ENCODE measurements at places on chromosomes 12 and 14. TPM values are rescaled to one million over a fixed set of nuclear protein-coding genes. Genes with fewer than 3 reads are reported as not detected.

DNA sequence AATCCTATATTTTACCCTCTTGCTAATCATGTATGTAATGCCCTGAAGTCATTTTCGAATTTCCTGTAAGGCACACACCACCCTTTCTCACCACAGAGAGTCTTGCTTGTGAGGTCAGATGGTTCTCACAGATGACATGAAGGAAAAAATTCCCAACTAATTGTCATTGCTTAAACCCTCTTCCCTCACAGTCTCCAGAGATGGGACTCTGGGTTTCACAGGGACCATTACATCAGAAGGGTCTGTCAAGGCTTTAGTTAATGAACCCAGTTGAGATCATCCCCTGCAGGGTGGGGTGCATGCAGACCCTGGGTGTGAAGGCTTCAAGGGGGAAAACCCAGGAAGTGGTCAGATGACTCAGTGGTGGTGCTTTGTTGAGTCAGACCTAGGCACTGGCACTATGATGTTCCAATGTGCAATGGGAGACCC, 229.6 kb downstream of the BCAT1 start:
- no peak for DNase-seq

GRCh38 chr14:68834816-68835215, 41.9 kb upstream of the ZFP36L1 start:
- DNase-seq: no peak

DNA sequence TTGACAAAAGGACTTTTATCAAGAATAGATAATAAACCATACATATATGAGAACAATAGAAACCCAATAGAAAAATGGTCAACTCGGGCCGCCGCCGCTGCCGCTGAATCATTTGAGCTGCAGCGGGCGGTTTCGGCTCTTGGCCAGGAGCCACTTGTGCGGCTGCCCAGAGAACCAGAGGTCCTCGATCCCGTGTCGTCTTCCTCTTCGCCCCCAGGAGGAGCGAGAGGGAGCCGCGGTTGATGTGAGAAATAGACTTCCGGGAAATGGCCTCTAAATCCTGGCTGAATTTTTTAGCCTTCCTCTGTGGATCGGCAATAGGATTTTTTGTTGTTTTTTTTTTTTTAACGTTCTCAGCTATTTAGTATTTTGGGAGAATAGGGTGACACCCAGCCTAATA, 44.8 kb downstream of the CPSF6 start:
- no peak for DNase-seq

GRCh38 chr14:93955850-93956481, 20.4 kb downstream of the ASB2 start:
- no peak for DNase-seq

DNA sequence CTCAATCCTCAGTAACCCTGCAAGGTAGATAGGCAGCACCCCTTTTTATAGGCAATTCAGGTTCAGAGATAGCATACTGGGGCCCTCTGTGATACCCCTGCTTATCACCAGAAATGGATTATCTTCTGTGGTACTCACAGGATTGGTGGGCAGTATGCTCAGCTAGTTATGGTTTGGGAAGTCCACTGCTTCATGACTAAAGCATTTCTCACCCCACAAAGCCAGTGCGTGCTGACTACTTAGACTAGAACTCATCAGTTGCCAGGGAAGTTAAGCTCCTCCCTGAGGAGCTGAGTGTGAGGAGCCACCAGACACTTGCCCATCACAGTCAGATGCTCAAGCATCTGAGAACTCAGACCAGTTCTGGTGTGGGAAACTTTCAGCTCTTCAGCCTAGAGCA, 76.3 kb downstream of the SCAF11 start:
- DNase-seq: no peak

DNA sequence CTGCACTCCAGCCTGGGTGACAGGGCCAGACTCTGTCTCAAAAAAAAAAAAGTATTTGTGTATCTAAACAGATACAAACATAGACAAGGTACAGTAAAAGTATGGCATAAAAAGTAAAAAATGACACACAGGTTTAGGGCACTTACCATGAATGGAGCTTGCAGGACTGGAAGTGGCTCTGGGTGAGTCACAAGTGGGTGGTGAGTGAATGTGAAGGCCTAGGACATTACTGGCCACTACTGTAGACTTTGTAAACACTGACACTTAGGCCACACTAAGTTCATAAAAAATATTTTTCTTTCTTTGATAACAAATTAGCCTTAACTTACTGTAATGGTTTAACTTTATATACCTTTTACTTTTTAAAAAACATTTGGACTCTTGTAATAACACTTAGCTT, 38.0 kb upstream of the EIF5 start:
- no peak for DNase-seq

DNA sequence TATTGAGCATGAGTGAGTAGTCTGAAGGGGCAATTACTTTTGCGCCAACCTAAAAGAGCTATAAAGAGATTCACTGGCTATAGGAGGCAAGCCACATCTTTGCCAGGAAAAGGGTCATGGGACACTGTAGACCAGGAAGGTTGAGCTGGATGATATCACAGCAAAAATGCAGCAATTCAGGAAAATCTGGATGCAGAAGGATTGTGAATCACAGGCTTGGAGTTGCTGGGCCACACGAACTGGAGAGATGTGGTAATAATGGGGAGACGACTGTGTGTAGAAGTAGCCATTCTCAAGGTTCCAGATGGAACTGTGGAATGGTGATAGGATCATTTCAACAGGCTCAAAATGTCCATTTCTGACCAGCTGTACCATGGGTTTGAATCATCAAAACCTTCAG, 151.4 kb upstream of the DAAM1 start:
- no peak for DNase-seq

- DNase-seq: no peak
Observed at GRCh38 chr12:32072102-32072501, 34.5 kb upstream of the BICD1 start.

GRCh38 chr12:68796399-68796798, 11.6 kb upstream of the MDM2 start:
- DNase-seq: no peak

DNA sequence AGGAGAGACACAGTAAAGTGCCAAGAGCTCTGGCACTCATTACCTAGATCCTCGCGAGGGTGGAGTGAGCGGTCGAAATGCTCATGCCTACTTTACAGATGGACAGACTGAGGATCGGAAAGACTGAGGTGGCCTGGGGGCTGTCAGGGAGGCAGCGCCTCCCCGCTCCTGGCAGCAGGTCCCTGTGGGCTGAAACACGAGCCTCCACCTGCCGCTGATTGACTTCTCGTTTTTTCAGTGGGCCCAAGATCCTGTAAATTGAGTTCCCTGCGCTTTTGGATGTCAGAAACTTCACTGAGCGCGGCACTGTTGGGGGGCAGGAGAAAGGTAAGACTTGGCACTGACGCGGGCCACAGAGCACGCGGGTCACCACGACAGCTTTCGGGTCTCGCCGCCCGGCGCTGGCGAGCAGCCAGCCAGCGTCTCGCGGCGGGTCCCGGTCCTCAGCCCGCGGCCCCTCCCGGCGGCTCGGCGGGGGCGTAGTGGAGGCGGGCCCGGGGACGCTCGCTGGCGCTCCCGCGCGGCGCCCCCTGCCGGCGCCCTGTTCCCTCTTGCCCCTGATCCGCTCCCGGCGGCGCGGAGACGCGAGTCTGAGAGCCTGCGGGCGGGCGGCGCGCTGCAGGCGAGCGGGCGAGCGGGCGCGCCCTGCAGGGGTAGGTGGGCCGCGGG, 552 bp upstream of the SCN8A start:
- no peak for DNase-seq

DNA sequence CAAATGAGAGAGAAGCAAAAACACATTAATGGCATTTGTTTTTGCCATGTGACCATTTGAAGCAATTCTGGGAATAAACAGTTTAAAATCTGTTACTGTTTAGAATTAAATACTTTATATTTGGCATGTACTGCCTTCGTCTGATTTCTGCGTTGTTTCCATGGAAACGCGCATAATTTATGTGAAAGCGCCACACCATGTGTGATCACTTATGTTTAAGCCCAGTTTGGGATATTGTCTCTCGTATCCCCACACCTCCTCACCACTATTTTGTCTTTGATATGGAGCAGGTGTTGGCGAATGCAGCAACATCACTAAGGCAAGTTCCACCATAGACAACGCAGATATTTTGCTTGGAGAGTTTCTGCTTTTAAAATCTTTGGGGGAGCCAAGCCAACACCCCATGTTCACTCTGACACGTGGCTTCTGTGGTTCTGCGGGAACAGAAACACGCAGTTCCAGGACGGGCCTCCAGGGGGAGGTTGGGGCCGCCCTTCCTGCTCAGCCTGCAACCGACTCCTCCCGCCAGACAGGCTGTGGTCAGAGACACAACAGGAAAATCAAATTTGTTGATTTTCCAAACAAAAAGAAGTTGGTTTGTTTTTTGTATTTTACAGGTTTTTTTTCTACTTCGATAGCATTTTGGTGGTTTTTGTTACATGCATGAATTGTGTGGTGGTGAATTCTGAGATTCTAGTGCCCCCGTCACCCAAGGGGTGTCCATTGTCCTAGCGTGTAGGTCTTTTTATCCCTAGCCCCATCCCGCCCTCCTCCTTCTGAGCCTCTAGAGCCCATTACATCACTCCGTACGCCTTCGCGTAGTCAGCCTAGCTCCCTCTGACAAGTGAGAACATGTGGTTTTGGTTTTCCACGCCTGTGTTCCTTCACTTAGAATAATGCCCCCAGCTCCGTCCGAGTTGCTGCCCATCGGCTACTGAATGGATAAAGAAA, 101.9 kb upstream of the SFSWAP start:
- no peak for DNase-seq

GRCh38 chr12:60849723-60850122, 1253.9 kb downstream of the SLC16A7 start:
- DNase-seq: no peak

DNA sequence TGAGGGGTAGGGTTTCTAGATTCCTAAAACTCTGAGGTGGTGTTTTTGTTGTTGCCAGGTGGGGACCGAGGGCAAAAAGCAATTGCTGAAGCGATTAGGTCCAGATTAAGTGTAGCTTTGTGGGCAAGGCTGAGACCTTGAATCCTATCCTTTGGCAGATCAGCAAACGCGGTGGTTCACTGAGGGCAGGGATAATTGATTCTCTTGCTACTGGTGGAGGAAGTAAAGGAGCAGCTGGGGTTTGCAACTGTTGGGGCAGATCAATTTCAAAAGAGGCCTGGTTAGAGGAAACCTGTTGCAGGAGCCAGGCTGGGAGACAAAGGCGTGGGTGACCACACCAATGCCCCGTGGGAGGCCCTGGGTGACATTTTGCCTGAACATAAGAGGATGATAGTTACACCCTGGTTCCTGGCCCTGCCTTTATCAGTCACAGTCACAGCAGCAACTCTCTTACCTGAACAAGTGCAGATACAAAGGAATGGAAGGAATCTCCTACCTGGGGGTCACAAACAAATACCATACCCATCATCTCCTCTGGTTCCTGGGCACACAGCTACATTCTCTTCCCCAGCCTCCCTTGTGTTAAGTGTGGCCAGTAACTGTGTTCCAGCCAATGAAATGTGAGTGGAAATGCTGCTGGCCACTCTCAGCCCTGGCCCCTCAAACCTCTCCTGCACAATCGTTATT, 43.3 kb upstream of the RASSF3 start:
- DNase-seq: no peak

GRCh38 chr14:102508774-102509745, 516 bp downstream of the ANKRD9 start:
- no peak for DNase-seq

DNA sequence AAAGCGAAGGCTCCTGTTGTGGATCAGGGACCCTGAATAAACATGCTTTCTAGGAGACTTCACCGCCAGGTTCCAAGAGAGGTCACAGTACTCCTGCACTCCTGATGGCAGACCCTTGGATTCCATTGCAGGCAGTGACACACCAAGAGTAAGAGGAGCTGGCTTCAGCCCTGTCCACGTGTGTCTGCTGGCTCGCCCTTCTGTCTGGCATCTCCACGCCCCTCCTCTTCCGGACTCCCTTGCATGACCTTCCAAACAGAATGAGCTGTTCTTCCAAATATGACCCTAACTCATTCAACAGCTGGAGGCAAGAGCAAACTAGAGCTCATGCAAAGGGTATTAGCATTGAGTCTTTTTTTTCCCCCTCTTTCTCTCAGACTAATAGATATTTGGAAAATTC, 233.0 kb upstream of the PLEKHG7 start:
- DNase-seq: no peak

GRCh38 chr12:25005376-25005775, 56.5 kb upstream of the BCAT1 start:
- DNase-seq: no peak

DNA sequence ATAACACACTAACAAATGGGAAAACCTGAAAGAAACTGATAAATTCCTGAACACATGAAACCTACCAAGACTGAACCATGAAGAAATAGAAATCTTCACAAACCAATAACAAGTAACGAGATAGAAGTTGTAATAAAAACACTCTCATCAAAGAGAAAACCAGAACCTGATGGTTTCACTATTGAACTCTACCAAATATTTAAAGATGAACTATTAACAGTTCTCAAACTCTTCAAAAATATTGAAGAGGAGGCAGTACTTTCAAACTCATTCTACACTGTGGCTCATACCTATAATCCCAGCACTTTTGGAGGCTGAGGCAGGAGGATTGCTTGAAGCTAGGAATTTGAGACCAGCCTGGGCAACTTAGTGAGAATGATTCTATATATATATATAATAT, 48.4 kb upstream of the TMTC2 start:
- no peak for DNase-seq

DNA sequence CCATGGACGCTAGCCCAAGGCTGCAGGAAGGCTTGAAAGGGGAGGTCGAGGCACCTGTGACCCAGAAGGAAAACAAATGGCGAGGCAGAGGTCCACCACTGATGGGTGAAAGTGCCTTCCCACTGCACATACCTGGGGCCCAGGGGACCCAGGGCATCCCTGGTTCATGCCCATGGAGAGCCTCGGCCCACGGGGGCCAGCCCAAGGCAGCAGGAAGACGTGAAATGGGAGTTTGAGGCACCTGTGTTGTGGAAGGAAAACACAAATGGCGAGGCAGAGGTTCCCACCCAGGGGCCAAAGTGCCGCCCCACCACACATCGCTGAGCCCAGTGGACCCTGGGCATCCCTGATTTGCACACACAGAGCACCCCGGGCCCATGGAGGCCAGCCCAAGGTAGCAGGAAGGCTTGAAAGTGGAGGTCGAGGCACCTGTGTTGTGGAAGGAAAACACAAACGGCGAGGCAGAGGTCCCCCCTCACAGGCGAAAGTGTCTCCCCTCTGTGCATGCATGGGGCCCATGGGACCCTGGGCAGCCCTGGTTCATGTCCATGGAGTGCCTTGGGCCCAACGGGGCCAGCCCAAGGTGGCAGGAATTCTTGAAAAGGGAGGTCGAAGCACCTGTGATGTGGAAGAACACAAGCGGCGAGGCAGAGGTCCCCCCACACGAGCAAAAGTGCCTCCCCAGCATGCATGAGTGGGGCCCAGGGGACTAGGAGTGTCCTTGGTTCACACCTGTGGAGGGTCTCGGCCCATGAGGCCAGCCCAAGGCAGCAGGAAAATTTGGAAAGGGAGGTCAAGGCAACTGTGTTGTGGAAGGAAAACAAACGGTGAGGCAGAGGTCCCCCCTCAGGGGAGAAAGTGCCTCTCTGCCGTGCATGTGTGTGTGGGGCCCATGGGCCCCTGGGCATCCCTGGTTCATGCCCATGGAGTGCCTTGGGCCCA, 383.3 kb downstream of the ALG10 start:
- DNase-seq: no peak

The KITLG gene
- total RNA-seq: 19.1 TPM

The SPX gene
- total RNA-seq: not detected

The GALNT9 gene
- not detected for total RNA-seq

The FAIM2 gene
- total RNA-seq: 0.13 TPM

The IQSEC3 gene
- total RNA-seq: not detected

The HCAR2 gene
- total RNA-seq: 20.2 TPM

The TEAD4 gene
- 14.9 TPM for total RNA-seq

The RNASE7 gene
- total RNA-seq: 13.3 TPM

The OLR1 gene
- not detected for total RNA-seq
